NCI-H1930 (cell line): ENCODE measurements at places on chromosomes 1 and 21.
A peak's percentile ranks its signal among the peaks of the same experiment; 100 is the strongest.

DNA sequence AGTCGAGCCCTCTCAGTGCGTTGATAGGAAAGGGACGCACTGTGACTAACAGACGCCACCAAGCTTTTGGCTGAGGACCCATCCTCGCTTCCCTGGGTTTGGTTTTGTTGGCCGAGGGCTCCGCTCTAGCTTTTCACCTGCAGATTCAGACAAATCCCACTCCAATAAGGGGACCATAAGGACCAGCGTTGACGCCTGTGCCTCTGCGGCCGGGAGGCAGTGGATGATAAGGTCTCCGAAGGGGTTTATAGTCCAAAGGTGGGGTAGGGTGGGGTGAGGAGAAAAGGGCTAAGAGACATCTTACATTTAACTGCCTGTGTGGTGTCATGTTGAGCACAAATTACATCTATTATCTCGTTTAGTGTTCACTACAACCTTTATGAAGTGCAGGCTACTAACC lies 760 bp downstream of the PEX14 start:
- DNase-seq: no peak

DNA sequence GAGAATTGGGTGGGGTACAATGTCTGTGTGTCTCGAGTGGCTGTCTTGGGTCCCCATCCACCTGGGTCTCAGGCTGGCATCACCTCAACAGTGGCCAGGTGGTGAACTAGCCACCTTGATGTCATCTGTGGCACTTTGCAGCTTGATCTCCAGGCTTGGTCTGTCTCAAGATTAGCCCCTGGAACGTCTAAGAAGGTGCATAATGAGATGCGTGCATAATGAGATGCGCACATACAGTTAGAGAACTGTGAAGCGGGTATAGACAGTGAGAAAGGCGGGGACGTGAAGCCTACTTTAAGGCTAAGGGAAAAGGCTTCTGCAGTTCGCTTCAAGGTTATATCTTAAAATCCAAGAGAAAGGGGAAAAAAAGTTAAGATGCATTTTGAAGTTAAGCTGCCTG lies 98.7 kb downstream of the WDR4 start:
- no peak for DNase-seq

GRCh38 chr1:56452027-56453011 lies 127.0 kb downstream of the PLPP3 start:
- no peak for DNase-seq

GRCh38 chr1:62070384-62071011 lies 124.2 kb upstream of the L1TD1 start:
- DNase-seq: no peak

DNA sequence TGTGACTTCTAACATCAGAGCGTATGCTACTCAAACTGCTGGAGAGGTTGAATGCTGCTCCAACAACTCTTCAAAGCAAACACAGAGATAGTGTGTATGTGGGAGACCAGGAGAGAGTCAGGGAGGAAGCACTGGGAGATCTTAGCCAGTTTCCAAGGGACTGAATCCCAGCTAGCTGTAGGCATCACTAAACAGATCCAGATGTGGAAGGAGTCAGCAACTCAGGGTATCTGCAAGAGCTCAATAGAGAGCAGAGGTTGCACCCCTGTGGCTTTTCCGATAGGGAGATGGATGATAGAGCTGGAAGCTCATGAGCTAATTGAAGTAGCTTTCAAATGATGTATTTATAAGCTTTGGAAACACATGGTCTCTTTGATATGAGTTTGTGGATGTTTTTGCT lies 168.9 kb upstream of the HOOK1 start:
- no peak for DNase-seq

GRCh38 chr21:34147792-34148418 lies 74.5 kb downstream of the MRPS6 start:
- DNase-seq: no peak

DNA sequence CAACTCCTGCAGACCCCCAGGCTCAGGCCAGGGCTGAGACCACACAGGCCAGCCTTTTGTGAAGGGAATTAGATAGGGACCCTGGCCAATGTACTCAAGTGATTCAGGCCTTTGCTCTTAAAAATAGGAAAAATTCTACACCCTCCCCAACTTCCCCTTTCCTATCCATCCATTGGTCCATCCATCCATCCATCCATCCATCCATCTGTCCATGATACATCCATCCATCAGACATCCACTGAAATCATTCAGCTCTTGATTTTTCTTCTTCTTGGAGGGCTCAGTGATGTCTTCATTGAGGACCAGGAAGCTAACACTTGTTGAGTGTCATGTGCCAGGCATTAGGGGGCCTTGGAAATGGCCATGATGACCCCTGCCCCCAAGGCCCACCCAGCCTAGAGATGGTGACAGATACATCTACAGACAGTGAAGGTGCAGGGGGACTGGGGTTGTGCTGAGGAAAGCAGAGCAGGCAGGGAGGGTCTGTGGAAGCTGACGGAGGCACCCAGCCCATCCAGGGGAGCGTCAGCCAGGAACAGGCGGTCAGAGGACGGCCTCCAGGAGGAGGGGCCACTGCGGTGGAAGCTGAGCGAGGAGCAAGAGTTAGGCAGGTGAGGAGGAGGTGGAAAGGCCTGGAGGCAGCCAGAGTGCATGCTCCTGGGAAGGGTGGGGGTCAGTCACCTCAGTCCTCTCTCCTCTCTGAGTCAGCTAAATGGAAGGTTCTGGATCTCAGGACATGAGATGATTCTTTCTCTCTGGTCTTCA lies 81.9 kb downstream of the EPHB2 start:
- no peak for DNase-seq

- no peak for DNase-seq
These were observed 17.0 kb upstream of the CD1C start for GRCh38 chr1:158272681-158273080.

DNA sequence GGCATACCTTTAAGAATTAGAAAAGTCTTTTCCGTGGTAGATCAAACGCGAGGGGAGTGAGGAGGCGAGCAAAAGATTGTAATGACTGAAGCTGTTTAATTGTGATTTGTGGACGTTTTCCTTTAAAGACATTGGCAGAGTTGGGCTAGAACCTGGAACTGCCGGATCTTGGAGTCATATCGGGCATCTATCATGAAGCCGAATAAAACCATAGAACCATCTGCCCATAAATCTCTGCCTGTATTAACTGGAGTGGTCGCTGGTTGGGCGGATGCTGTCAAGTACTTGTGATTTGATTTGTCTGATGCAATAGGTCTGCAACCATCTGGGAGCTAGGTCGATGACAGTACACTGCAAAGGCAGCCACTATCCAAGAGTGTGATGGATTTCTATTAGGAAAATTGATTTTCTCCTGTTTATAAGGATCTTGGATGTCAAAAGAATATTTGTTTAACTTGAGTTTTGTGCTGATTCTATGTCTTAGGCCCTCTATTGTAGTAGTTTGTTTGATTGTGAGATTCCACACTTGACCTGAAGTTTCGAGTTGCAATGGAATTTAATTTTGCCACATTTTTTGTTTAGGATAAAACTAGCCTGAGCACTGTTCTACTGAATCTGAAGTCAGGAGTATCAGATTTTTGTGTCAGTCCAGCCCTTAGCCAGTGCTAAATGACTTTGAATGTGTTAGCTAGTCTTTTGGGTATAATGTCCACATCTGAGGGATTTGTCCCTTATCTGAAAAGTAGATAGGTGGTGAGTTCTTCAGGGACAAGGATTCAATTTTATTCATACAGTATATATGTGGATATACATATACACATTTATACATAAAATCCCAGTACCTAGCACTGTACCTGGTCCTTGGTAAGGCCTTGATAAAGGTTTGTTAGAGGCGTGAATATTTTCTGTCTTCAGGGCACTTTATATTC lies 1.2 kb downstream of the SARS1 start:
- DNase-seq: peak; percentile 85

- no peak for DNase-seq
These were observed 49.1 kb downstream of the LRRC71 start for GRCh38 chr1:156969496-156969895.

DNA sequence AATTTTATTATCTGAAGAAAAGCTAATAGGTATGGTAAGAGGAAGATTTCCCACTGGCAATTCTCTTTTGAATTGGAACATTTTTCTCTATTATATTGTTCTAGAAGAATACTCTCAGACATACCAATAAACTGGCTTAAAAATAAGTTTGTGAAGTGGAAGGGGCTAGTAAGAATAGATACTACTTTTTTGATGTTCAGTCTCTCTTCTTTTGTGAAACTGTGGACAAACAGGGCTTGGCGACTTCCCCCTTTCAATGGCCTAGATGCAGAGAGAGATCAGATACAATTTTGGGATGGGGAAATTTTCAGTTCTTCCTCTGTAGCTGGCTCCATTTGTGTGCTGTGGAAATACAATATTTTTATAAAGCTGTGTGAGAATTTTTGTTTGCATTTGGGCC lies 2.5 kb downstream of the PBX1 start:
- DNase-seq: no peak

GRCh38 chr1:67264152-67264551 lies 43.5 kb upstream of the IL12RB2 start:
- no peak for DNase-seq

GRCh38 chr1:234509457-234510328 lies 30.7 kb upstream of the TARBP1 start:
- no peak for DNase-seq

- no peak for DNase-seq
These were observed 49.0 kb downstream of the CACHD1 start for GRCh38 chr1:64518692-64519481.

GRCh38 chr21:15659753-15660422 lies 69.9 kb upstream of the USP25 start:
- no peak for DNase-seq

DNA sequence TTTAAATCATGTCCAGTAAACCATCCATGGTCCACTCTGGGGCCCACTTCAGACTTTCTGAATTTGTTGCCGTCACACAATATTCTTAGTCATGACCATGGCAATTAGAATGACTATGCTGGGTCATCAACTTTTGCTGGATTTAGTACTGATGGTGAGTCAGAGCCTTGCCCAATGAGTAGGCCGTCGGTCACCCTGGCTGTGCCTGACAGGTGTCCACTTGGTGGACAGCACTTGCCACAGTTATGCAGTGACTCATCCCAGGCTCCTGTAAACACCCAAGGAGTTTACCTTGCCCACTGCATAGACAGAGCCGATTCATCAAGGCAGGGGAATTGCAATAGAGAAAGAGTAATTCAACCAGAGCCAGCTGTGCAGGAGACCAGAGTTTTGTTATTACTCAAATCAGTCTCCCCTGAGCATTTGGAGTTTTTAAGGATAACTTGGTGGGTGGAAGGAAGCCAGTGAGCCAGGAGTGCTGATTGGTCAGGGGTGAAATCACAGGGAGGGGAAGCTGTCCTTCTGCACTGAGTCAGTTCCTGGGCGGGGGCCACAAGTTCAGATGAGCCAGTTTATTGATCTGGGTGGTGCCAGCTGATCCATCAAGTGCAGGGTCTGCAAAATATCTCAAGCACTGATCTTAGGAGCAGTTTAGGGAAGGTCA lies 333.8 kb downstream of the PTPRU start:
- DNase-seq: no peak

GRCh38 chr1:77026135-77026534 lies 158.9 kb downstream of the ST6GALNAC5 start:
- DNase-seq: no peak

DNA sequence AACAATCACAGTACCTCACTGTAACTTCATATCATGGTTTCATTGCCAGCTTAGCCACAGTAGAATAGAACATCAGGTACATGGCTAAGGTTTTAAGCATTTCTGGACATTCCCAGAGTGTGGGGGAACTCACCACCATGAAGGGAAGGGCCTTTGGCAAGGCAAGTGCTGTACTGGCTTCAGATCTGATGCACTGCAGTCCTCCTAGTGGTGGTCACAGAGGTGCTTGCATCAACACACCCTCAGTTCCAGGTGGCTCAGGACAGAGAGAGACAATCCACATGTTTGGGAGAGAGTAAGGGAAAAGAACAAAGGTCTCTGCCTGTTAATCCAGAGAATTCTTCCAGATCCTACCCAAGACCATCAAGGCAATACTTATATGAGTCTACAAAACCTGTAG lies 528.4 kb upstream of the RGS18 start:
- no peak for DNase-seq

- no peak for DNase-seq
These were observed 38.6 kb downstream of the GPR3 start for GRCh38 chr1:27430903-27431600.

GRCh38 chr1:91070298-91070697 lies 48.5 kb upstream of the ZNF644 start:
- no peak for DNase-seq

DNA sequence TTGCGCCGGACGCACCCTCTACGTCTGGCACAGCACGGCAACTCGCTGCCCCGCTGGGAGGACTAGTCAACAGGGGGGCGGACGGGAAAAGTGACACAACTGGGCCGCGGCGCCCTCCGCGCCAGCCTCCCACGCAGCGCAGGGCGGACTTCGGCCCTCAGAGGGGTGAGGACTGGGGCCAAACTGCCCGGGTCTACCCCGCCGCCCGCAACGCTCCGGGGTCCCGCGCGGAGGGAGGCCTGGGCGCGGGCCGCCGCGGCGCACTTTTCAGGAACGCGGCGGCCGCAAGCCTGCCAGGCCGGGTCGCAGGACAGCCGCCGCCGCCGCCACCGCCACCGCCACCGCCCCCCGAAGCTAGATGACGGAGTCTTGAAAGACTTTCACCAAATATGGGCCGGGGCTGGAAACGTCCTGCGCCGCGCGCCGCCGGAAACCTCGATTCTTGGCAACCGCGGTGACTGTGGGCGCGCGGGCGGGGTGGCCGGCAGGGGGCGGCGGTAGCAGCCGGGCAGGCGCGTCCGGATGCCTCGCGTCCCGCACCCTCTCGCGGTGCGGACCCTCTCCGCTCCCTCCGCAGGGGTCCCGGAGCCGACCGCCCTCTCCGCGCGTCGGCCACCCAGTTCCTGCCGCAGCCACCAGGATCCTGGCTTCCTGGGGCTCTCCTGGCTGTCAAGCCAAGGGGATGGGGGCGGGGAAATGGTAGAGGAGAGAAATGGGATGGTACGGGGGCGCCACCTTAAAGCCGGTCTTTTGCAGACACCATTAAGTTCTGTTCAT lies 3.7 kb upstream of the CCN1 start:
- peak; percentile 45 for DNase-seq

- DNase-seq: no peak
These were observed 1132.4 kb upstream of the B3GALT2 start for GRCh38 chr1:194318790-194319280.

DNA sequence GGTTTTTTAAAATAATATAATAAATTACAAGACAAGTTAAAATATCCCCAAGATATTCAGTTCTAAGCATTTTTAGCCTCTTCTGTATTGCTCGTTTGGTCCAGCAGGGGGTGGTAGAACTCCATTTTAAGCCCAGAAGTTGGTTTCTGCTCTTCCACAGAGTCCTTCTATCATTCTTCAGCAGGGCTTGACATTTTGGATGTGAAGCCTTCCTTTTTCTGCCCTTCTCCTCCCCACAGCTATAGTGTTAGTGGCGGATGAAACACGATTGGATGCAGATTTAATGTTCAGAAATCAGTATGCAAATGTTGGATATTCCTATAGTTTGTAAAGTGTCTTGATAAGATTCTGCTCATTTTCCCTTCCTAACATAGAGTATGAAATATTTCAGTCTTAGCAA lies 1.4 kb downstream of the NCAM2 start:
- no peak for DNase-seq

DNA sequence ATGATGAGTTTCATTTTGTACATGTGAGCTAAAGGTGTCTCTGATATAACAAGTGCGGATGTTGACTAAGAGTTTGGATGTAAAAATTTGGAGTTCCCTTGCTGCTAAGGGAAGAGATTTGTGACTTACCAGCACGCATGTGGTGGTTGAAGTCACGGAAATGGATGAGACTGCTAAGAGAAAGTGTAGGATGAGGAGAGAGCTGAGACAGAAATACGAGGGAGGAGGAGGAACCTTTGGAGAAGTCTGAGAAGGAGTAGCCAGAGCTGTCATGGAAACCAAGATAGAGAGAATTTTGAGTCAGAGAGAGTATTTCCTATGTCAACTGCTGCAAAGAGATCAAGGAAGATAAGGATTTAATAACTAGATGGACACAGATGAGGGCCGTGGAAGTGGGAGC lies 106.5 kb upstream of the COL24A1 start:
- no peak for DNase-seq
